Right atrium auricular region (tissue), 2 donors: ENCODE measurements at places on chromosomes 7 and 10. TPM values are rescaled to one million over a fixed set of nuclear protein-coding genes. Genes with fewer than 3 reads are reported as not detected.
A peak's percentile ranks its signal among the peaks of the same experiment; 100 is the strongest.

The MTPN gene
- total RNA-seq, result 103 TPM

The SPDYE11 gene
- not detected for total RNA-seq

The A1CF gene
- not detected for total RNA-seq

The PILRA gene
- total RNA-seq, result 6.2 TPM

The PRSS2 gene
- 0.51 TPM for total RNA-seq

The RAB11FIP2 gene
- 13.4 TPM for total RNA-seq

GRCh38 chr7:5063698-5064097, 18.0 kb downstream of the RBAK start:
- no peak for DNase-seq

- no peak for DNase-seq
These were observed 45.6 kb downstream of the PDIA4 start for GRCh38 chr7:148982654-148983199.

DNA sequence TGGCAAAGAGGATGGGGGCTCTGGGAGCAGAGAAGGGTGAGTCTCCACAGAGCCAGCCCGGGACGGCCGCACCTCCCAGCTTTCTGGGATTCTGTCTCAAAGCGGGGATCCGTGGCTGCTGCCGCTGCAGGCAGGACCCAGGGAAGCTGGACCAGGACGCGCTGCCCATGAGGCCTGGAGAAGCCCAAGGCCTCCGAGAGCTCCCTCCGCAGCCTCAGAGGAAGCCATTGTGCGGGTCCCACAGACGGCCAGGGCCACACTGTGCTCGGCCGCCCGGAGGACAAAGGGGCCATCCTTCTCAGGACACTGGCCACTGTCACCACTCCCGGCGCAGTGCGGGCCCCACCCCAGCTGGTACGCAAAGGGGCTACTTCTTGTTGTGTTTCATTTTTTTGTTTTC, 79.3 kb upstream of the PDGFA start:
- DNase-seq, result no peak

GRCh38 chr10:44571701-44572100, 186.8 kb upstream of the CXCL12 start:
- DNase-seq, result no peak

DNA sequence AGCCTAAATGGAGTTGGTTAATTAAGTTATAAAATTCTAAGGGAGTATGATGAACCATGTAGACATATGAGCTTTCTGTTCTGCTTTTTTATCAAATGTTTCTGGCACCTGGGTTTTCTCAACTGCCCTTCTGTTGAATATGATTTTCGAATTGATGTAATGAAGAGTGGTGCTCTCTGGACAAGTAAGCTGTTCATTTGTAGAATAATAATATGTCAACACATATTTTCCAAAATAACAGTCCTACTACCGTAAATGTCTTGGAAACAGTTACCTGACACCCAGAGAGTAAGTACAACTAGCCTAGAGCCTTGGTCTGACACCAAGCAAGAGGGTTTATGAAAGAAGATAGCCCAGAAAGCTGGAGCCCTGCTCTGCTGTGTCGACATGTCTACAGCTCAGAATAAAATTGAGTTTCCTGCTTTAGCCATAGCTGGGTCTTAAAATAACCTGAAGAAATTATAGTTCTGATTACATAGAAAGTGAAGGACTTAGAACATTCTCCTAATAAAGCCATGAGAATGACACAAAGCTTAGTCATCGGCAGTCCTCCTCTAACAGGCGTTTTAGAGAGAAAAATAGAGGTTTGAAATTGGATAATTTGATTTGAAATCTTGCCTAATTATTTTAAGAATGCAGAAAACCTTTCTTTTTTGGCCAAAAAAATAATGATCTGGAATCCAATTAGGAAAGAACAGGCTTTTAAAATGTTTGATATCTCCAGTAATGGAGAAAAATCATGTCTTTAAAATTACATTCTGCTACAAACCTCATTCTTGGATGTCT, 25.1 kb downstream of the HDAC9 start:
- DNase-seq, result no peak

DNA sequence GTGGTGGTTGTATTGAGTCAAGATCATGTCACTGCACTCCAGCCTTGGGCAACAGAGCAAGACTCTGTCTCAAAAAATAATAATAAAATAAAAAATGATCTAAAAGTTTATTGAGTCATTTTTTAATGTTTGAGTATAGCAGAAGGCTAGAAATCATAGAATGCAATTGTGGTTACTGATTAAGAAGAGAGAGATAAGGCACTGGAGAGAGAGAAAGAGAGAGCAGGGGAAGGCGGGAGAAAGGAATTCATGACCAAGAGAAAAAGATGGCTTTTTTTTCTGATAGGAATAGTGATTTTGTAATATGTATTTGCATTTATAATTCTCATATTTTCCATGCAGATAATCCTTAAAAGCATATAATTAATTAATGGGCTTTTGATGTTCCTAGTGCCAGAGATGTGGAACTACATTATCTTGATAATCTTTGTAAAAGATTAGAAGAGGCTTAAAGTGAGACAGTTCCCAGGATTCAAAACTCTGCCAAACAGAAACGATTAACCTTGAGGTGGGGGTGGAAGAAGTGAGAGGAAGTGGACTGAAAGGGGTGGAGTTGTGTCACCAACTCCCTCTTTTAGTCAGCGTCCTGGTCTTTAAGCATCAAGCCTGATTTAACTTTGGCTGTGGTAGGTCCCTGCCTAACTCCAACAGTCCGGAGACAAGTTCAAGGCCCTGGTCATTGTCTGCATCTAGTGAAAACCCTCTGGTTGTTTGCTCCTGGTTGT, 76.2 kb downstream of the CHN2 start:
- DNase-seq, result no peak

DNA sequence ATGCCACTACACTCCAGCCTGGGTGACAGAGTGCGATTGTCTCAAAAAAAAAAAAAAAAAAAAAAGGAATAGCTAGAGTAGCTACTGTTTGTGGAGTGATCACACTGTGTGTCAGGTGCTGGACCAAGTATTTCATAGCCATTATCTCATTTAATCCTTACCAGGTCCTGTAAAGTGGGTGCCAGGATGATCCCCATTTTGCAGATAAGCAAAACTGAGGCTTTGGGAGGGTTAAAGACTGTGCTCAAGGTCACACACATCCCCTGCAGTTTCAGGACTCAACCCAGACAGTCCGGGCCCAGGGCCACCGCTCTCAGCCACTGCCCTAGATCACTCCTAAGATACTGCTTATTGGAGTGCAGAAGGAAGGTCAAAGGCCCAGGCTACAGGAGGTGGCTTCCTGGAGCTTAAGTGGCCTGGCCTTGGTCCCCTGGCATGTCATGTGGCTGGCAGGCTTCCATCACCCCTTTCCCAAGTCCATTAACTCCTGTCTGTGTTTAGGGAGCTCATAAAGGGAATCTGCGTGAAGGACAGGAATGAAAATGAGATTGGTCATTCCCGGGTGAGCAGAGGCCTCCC, 12.4 kb upstream of the WBP1L start:
- DNase-seq, result no peak

GRCh38 chr10:16656895-16657294, 135.2 kb upstream of the C1QL3 start:
- no peak for DNase-seq

DNA sequence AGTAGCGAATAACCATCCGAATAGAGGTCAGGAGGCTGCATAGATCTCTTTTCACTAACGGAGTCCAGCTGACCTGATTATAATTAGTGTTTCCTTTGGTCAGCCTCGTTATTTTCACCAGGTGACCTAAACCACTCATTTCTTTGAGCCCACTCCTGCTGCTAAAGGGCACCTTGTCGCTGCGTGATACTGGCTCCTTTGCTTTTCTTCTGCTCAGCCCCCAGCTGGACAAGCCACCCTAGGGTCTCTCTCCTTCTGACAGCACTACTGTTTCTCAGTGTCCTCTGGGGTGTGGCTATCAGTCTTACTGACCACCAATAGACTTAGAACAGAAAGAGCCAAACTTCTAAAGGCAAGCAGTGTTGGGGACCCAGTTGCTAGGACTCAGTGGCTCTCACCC, 2.7 kb upstream of the IGFBP3 start:
- DNase-seq, result peak; percentile 34

- no peak for DNase-seq
These were observed 51.9 kb downstream of the SLC29A4 start for GRCh38 chr7:5334671-5335070.

DNA sequence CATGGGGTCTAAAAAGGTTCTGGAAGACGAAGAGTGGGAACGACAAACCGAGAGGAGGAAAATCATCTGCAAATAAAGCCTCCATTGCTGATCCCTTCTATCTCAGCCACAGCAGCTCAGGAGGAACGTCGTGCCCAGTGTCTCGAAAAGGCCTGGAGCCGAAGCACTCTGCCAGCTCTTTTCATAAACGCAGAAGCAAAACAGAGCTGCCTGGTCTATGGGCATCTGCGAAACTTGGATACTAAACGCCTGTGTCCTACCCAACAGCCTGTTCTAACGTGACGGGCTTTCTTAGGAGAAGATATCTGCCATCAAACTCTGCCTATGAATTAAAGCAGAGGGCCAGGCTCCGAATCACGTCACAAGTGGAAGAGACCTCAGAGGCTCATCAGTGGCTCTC, 68.7 kb downstream of the GNA12 start:
- no peak for DNase-seq

- no peak for DNase-seq
These were observed 254.2 kb upstream of the AOAH start for GRCh38 chr7:36978461-36978860.

DNA sequence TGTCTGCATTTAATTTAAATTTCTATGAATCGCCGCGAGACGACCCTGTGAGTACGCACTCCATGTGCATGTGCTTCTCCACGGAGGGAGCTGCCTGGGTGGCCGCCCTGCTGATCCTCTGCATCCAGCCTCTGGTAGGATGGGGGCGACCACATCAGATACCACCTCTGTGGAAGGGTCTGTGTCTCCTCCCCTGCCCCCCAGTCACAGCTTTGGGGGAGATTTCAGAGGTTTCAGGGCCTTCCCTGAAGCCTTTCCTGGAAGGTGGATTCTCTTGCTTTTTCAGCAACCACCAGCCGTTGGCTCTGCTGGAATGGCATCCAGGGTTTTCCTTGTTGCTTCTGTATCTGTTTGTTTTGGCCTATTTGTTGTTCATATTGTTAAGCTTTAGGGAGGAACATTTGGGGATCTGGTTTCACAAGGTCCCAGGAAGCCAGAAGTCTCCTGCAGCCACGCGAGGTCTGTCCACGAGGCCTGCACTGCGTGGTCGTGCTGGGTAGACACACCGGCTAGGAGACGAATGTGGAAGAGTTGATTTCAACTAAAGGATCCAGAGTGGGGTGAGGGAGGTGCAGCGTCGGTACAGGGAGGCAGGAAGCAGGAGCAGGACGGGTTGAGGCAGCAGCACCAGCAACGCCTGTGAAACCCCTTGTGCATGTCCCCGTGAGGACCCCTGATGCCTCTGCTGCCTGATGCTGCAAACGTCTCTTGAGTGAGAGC, 329.1 kb downstream of the PTPRN2 start:
- DNase-seq, result no peak

GRCh38 chr7:41476460-41476803, 226.5 kb downstream of the INHBA start:
- no peak for DNase-seq

GRCh38 chr10:103759100-103759781, 96.1 kb downstream of the SH3PXD2A start:
- no peak for DNase-seq

- DNase-seq, result no peak
These were observed 36.0 kb upstream of the SEMA3E start for GRCh38 chr7:83684928-83685327.

- no peak for DNase-seq
These were observed 30.3 kb upstream of the CREB3L2 start for GRCh38 chr7:138032186-138032585.

GRCh38 chr7:16060502-16060901, 360.8 kb downstream of the CRPPA start:
- DNase-seq, result no peak

DNA sequence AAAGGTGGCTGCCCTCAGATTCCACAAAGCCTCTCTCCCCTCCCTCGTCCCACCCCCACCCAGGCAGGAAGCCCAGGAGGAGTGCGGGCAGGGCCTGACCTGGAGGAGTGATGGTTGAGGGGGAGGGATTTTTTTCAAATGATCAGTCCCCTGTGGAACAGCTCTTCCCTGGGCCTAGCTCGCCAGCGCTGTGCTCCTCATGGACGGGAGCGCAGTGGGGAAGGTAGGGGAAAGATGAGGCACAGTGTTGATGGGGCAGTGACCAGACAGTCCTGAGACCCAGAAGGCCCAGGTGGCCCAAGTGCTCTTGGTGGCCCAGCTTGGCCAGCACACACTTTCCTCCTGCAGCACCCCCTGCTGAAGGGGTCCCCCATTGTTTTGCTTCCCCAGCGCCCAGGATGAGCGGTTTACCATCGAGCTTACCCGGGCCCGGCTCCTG, 8.5 kb downstream of the SAP25 start:
- DNase-seq, result no peak

GRCh38 chr7:52909131-52909530, 126.3 kb upstream of the POM121L12 start:
- DNase-seq, result no peak

DNA sequence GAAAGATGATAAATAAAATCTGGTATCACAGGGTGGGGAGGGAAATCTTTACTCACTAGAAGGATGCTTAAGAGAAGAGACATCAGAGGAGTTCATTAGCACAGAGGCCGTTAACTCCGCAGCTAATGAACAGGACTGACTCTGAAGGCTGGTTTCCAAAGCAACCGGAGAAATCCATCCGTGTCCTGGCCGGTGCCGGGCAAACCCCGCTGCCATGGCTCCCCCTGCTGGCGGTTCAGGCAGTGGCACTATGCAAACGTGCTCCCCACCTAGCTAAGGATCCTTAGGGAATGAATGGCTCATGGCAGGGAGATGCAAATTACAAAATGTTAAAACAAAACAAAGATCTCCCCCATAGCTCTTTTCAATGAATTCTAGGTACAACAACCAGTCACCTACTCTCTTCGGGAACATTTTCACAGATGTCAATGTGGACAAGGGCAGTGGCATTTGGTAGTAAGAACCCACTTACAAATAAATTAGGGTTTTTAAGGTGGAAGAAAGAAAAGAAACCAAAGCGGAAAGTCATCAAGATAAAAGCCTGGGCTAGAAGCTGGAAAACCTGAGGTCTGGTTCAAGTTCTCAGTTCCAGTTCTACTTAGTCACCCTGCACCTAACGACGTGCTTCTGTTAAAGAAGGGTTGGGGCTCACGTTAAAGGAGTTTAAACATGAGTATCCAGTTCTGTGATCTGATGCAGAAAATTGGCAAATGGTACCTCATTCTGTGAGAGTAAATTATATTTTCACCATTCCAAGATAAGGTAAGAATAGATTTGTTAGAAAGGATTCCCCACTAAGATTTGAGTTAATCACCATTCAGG, 138.2 kb downstream of the SVIL start:
- peak; percentile 78 for DNase-seq

- no peak for DNase-seq
These were observed 70.2 kb downstream of the USP6NL start for GRCh38 chr10:11541296-11541695.

- no peak for DNase-seq
These were observed 49.7 kb upstream of the TM9SF3 start for GRCh38 chr10:96636551-96636950.

DNA sequence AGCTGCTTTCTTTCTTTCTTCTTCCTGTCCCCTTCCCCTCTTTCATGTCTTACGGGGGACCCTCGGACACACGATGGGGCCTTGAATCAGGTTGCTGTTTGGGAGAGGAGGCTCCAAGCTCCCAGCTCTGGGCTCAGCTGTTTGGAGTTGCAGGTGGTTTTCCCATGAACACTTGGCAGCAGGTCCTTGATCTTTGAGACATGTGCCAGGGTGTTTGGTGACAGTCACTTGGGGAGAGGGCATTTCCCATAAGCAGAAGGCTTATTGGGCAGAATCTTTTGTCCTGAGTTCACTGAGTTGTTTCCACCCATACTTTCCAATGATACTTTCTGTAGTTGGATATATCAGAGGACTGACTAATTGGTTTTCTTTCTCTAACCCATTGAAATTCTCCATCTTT, 104.7 kb upstream of the SH2B2 start:
- DNase-seq, result no peak

GRCh38 chr7:46547044-46547443, 626.0 kb upstream of the IGFBP3 start:
- no peak for DNase-seq
